Hepatocyte (in vitro differentiated cells): ENCODE measurements at places on chromosomes 6 and 20. TPM values are rescaled to one million over a fixed set of nuclear protein-coding genes. Genes with fewer than 3 reads are reported as not detected.

DNA sequence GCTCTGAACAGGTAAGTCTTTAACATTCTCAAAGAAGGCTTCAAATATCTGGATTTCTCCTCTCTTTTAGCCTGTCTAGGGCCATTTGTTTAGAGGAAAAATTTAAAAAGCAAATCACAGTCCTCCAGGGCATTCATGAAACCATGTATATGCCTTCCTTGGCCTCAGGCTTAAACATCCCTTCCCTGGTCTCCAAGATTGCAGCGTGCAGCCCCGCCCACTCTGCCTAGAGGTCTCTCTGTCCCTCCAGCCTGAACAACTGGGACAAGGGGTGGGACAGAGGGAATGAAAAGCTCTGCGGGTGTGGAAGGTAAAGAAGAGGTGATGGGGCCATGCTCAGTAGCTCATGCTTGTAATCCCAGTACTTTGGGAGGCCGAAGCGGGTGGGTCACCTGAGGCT lies 9.8 kb upstream of the CBFA2T2 start:
- DNase-seq: no peak

DNA sequence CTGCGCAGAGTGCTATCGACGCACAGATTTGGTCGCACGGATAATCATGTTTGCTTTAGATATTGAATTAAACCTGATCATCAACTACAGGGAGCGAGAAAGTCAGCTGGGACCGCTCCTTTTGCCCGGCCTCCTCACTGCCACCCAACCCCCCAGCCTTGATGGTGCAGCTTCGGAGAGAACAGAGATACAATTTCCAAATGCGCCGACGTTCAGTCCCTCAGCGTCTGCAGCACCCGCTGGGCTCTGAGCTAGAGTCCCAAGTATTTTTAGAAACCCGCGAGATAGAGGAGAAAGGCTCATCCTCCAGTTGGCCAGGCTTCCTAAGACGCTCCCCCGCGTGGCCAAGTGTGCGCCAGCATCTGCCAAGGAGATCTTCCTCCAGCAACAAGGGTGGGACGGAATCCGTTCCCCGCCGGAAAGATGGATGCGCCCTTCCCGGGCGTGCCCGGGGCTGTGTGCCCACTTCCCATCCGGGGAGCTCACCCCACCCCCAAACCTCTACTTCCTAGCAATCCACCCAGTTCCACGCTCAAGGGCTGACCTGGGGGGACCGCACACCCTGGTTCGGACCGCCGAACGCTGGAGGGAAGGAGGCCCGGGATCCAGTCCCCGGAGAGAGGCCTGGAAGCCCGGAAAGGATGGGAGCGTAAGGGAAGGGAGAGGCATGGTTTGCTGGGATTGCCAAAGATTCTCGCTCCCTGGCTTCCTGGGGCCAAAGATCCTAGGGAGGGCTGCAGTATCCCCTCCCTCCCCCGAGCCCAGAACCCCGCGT lies 4.1 kb downstream of the NKX2-2 start:
- DNase-seq: no peak

GRCh38 chr6:137493218-137494038 lies 766 bp downstream of the OLIG3 start:
- DNase-seq: no peak

GRCh38 chr6:45898941-45899682 lies 116.5 kb downstream of the CLIC5 start:
- DNase-seq: no peak

DNA sequence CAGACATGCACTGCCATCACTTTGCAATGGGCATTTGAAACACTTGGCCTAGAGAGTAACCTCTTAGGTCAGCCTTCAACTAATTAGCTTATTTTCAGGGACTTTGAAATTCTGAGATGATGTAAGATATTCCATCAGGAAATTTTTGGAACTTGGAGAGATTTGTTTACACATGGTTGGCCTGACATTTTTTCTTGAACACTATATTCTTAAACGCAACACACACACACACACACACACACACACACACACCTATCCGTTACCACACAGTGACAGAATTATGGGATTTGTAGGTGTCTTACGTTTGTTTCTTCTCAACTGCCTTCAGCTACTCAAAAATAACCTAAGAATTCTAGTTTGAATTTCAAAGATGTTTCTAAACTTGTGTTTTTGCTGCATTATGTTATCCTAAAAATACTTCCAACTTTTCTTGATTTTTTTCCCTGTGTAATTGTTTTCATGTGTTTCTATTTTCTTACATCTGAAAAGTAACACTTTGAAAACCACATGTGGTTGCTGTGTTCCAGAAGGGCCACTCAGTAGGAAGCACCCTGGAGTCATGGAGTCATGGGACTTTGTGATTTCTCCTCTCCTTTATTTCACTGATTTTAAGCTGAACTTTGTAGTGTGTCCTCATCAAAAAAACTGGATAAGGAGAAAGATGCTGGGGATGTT lies 31.9 kb downstream of the MARCKS start:
- no peak for DNase-seq

DNA sequence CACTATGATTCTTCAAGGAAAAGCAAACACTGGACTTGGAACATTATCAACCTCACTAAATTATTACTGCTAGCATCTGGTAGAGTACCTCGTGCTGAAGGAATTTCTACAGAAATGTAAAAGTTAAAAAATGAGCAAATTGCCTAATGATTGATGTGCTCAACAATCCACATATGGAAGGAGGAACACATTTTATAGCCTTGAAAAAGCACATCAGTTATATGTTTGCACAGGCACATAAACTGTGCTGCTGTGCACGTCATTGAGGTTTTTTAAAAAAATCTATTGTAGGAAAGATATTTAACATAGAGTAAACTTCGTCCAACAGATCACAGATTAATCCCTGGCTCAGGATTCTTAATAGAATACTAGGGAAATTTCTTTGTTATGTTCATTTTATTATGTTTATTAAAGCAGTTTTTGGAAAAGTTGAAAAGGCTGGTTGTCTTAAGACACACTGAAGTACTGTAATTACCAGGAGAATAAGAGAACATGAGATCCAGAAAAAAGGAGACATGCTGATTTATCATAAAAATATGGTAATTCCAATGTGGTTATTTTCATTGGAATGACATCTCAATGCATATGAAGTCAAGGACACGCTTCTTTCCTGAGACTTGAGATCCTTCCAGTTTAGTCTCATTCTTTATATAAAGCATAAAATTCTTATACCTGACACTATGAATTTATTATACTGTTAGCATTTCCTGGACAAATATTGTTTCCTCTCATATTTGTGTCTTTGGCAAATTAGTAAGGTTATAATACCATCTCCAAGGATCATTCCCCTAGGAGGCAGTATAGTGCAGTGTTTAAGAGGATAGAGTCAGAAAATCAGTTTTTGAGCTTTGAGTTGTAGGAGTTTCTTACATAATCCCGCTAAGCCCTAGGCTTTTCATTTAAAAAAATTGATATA lies 511.1 kb downstream of the TENT5A start:
- DNase-seq: peak; percentile 70

GRCh38 chr6:126907312-126907711 lies 211.2 kb upstream of the RSPO3 start:
- no peak for DNase-seq

DNA sequence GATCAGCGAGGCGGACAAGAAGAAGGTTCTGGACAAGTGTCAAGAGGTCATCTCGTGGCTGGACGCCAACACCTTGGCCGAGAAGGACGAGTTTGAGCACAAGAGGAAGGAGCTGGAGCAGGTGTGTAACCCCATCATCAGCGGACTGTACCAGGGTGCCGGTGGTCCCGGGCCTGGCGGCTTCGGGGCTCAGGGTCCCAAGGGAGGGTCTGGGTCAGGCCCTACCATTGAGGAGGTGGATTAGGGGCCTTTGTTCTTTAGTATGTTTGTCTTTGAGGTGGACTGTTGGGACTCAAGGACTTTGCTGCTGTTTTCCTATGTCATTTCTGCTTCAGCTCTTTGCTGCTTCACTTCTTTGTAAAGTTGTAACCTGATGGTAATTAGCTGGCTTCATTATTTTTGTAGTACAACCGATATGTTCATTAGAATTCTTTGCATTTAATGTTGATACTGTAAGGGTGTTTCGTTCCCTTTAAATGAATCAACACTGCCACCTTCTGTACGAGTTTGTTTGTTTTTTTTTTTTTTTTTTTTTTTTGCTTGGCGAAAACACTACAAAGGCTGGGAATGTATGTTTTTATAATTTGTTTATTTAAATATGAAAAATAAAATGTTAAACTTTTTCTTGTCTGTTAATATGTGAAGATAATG lies 2.2 kb downstream of the HSPA1B start:
- peak; percentile 46 for DNase-seq

- no peak for DNase-seq
Measured at GRCh38 chr20:5833309-5833941, 83.2 kb downstream of the SHLD1 start.

GRCh38 chr20:33062105-33062824 lies 8.6 kb downstream of the BPIFB3 start:
- DNase-seq: no peak

DNA sequence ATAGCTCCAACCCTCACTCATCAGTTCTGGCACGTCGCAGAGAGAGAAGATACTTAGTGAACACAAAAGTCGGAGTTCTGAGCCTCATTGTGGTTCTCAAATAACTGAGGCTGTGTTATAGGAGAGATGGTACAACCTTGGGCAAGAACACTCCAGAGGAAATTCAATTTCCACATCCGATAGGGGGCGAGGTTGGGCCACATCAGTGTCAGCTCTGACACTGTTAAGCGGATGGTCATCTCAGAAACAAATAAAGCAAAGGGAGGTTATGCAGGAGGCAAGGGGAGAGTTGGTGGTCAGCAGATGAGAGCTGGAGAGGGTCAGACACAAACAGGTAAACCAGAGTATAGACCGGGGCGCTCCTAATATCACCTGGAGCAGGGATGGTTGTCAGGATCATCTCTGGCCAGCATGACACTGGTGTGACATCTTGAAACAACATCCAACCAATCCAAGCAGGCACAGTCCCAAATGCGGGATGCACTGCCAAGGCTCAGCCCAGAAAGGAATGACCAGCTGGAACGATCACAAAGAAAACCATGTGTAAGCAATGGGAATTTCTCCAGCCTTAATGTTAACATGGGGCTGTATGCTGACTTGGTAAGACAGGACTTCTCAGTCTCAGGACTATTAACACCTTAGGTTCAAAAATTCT lies 331.8 kb downstream of the HACE1 start:
- peak; percentile 30 for DNase-seq

DNA sequence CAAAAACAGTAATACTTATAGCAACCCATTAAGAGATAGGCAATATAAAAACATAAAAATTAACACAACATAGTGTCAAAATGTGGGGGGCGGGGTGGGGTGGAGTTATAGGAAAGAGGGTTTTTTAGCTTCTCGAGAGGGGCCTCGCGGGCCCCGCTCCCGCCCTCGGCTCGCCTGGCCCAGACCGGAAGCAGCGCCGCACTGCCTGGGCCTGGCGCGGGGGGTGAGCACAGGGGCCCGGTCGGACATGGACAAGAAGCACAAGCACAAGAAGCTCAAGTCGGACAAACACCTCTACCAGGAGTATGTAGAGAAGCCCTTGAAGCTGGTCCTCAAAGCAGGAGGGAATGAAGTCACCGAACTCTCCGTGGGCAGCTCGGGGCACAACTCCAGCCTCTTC lies 53.4 kb downstream of the REV3L start:
- DNase-seq: no peak

DNA sequence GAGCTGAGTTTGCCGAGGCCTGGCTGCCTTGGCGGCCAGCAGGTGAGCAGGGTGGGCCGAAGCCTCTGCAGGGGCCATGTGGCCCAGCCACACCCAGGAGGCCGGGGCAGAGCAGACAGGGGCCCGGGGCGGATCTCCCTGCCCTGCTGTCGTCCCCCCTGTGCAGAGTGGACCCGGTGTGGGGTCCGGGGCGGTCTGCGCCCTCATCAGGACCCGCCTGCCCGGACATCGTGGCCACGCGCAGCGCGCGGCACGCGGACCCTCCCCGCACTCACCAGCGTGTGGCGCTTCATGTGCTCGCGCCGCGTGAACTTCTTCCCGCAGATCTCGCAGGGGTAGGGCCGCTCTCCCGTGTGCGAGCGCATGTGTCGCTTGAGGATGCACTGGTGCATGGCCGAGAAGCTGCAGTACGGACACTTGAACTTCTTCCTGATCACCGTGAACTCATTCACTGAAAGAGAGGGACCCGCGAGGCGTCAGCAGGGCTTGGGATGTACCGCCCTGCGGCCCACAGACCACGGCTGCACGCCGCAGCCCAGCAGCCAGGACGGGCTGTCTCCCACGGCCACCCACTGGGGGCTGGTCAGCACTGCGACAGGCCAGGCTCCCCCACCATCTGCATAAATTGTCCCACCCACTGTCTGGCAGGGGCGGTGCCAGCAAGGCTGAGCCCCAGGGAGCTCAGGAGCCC lies 13.0 kb downstream of the SLC2A4RG start:
- no peak for DNase-seq

DNA sequence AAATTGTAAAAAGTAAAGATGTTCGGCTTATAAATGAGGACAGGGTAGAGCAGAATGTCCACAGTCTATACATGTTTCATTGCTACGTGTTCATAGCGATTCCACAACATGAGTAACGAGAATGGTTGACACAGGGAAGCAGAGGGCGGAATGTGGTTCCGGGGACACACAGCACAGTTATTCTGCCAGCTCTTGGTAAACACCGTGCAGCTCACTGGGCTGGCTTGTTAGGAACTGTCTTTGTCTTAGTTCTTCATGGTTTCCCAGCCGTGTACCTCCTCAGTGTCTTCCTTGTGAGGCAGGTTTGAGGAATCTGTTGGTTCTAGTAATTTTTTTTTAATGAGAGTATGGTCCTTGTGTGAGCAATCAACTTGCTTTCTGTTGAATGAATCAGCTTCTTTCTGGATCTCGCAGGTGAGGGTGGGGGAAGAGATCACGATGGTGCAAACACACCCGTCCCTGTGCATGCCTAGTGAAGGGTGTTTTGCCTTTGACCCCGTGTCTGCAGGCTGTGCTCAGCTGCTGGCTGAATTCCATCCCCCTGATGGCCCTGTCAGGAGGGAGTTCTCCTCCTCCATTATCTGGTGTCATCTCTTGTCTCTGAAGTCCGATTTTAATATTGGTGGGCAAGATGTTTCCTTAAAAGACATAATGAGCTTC lies 168.2 kb downstream of the SMOC2 start:
- DNase-seq: no peak

- no peak for DNase-seq
Measured at GRCh38 chr6:6614096-6614982, 25.8 kb downstream of the LY86 start.

UBE2J1 gene
- total RNA-seq: 64.1 and 68.1 TPM in 2 replicates

SAPCD1 gene
- total RNA-seq: 1.4 and 4.1 TPM in 2 replicates

NHLRC1 gene
- 0.84 and 1.5 TPM in 2 replicates for total RNA-seq

CST5 gene
- total RNA-seq: 1.3 TPM in 1 of 2 replicates, not detected in the other

GSTA3 gene
- total RNA-seq: not detected in 2 replicates

VSTM2L gene
- 3.6 and 3.7 TPM in 2 replicates for total RNA-seq

CALHM4 gene
- not detected in 2 replicates for total RNA-seq

RAET1G gene
- total RNA-seq: 1.5 TPM in 1 of 2 replicates, not detected in the other

PSMB1 gene
- total RNA-seq: 252 and 261 TPM in 2 replicates

CNPY3 gene
- 53.8 and 71.8 TPM in 2 replicates for total RNA-seq

SIRPD gene
- total RNA-seq: not detected in 2 replicates

COL12A1 gene
- total RNA-seq: 48.4 and 49.0 TPM in 2 replicates

CST4 gene
- 0.23 and 0.52 TPM in 2 replicates for total RNA-seq

PI16 gene
- total RNA-seq: not detected in 2 replicates

TNFRSF21 gene
- total RNA-seq: 43.3 and 52.1 TPM in 2 replicates

FAM110A gene
- total RNA-seq: 4.4 and 4.6 TPM in 2 replicates
